OCI-LY7 (cell line): ENCODE measurements at places on chromosomes 5 and 9.

GRCh38 chr9:108383796-108384195, 472.0 kb downstream of the ACTL7B start:
- no peak for DNase-seq

- no peak for DNase-seq
Observed at GRCh38 chr5:93519740-93520139, 61.3 kb downstream of the NR2F1-AS1 start.

DNA sequence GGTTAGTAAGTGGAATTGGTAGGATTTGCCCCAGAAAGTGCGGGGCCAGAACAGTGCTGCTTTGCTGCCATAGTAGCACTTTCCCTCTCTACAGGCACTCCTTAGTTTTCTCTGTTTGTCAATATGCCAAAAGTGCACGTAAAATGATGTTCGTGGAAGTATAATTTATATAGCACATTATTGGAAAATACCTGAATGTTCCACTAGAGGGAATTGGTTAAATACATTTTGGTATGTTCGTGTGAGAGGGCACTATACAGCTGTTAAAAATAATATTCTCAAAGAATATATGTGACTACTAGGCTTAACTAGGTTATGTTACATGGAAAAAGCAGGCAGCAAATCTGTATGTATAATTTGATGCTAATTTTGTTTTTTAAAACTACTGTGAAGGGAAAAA, 184.0 kb upstream of the GDNF start:
- DNase-seq: no peak

DNA sequence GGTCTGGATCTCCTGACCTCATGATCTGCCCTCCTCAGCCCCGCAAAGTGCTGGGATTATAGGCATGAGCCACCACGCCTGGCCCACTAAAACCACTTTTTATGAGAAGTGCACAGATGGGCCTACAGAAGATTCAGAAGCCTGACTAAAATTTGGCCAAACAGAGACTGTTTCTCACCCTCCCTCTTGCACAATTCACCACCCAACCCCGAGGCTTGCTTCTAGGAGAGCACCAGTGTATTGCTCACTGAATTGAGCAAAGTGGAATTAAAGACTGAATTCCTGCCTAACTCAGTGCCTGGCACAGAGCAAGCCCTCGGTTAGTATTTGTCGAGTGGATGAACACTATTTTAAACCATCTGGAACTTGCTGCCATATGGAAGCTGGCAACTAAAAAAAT, 3.4 kb upstream of the DCTN4 start:
- DNase-seq: no peak

DNA sequence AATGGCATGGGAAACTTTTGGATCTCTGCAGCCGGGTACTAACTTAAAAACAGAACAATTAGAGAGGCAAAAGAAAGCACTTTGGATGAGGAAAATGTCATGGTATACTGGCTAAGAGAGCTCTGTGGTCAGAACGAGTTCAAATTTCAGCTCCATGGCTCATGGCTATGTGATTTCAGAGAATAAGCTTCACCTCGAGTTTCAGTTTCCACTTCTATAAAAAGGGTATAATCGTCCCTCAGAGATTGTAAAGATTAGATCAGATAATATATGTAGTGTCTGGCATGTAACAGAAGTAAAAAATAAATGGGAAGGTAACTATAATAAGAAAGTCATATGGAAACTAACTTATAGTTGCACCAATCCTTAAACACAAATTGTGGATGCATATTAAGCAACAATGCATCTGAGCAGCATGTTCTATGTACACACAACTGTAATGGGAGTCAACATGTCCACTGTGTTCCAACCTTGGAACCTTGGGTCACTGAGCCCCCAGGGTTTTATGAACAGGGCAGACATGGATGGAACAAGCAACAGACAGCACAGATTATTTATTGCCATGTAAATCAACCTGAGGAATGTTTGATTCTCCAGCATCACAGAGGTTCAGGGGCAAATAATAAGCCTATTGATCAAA, 145.4 kb downstream of the MAPKAP1 start:
- DNase-seq: peak; percentile 9

DNA sequence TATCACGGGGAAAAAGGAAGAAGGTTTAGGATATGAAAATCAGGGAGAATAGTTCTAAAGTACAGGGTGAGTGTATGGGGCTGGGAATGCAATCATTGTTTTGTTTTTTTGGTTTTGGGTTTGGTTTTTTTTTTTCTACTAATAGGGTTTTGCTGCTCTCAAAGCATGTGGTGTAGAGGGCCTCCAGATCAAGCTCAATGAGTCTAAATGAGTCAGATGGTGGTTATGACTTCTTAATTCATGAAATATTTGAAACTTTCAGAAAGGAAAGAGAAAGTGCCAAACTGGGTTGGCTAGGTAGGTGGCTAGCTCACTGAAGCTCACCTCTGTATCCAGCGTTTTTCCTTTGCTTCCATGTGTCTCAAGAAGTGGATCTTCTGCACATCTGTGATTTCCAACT, 10.7 kb downstream of the OR1L8 start:
- DNase-seq: no peak

DNA sequence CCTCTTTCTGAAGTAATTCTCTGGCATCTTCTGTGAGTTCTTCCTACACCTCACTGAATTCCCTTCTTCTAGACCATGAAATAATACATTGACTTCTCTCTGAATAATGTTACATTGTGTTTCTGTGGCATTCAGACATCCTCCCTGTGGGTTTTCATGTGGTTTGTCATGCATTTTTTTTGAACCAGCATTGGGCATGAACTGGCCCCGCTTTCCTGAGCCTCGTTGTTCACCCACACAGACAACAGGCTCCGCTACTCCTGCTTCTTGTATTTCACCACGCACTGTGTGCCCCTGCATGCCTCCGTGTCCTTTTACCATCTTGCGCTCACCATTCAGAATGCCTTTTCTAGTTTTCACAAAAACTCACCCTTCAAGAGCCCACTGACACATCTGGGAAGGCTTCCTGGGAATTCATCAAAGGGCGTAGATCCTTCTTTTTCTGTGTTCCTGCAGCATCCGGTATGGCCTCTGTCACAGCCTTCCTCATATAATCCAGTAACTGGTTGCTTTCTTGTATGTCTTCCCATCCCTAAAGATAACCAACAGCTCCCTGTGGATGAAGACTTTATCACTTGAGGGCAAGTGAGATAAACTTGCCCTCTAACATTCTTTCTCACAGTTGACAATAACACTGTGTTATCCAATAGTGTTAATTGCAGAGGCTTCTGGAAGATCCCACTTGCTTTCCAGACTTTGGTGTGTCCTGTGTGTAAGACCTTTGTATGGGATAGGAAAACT, 51.5 kb upstream of the ADAMTSL1 start:
- DNase-seq: no peak

DNA sequence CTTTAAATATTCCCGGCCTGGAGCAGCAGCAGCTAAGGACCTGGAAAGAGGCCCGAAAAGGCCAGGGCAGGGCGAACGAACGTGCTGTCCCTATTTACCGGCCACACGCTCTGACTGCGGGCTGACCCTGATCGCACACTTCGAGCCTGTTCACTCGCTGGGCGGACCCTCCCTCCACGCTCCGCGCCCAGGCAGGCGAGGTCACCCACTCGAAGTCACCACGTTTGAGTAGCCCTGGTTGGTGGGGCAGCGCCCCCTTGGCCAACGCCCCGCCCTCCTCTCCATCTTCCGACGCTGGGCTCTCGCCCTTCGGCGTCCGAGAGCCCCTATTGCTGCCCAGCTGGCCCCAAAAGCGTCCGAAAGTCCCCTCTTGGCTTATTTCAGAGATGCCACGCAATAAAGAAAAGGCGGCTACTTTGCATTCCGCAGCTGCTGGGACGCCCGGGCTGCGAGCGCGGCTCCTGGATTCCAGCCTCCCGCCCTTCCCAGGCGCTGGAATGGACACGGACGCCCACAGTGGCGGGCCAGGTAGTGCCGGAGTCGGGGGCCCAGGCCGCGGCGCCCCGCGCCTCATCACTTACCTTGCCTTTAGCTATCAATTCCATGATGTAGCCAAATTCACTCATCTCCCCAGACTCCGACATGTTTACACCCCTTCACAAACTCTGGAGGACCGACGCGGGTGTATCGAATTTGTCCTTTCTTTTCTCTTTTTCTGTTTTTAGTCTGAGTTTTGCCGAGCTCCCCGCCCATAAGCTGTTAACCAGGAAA, 9.9 kb upstream of the TRIM36 start:
- no peak for DNase-seq

GRCh38 chr5:16934123-16934522, 2.0 kb downstream of the MYO10 start:
- DNase-seq: peak; percentile 59

- peak; percentile 61 for DNase-seq
Observed at GRCh38 chr9:114291064-114291474, 31.8 kb upstream of the ORM1 start.

DNA sequence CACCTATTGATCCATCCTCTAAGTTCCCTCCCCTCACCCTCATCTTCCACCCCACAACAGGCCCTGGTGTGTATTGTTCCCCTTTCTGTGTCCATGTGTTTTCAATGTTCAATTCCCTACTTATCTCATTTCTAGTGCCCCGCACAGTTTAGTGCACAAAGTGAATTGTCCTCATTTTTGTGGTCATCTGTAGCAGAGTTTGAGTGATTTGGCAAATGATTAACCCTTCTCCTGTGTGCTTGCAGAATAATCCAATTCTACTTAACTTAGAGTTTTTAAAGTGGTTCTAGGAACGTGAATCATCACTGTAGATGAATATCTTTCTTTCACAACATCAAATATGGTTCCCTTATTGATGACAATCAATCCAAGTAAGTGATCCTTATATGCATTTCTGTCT, 6.3 kb upstream of the HAPLN1 start:
- DNase-seq: no peak

DNA sequence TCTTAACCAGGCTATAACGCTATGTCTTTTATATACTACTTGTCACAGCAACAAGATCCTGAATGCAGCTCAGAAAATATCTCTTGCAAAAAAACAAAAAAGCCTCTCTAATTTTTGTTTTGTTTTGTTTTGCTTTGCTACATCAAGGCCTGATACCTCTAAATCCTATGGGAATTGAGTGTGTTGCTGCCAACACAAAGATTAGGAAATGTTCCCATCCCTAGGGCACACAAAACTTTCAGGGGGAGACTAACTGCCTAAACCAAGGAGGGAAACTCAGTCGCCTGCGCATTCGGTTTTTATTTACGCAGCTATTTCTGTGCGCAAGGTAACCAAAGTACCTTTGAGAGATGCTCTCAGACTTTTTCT, 1.7 kb downstream of the SSBP2 start:
- no peak for DNase-seq

GRCh38 chr5:133155326-133155969, 103.6 kb downstream of the HSPA4 start:
- DNase-seq: no peak

DNA sequence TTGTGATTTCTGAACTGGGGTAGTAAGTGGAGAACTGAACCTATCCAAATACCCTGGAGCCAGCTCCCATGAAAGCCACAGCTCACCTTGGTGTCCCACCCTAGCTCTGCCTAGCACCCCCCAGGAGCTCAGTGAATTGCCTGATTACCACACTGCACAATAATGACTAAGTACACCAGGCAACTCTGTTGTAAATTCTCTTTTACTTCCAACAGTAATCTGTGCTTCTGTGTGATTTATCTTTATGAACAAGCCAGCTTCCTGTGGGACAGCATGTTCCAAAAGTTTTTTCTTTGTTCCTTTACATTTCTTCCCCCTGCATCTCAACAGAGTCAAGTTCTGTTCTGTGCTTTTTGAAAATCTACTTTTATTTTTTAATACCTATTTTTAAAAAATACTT, 22.1 kb upstream of the GRPEL2 start:
- no peak for DNase-seq

DNA sequence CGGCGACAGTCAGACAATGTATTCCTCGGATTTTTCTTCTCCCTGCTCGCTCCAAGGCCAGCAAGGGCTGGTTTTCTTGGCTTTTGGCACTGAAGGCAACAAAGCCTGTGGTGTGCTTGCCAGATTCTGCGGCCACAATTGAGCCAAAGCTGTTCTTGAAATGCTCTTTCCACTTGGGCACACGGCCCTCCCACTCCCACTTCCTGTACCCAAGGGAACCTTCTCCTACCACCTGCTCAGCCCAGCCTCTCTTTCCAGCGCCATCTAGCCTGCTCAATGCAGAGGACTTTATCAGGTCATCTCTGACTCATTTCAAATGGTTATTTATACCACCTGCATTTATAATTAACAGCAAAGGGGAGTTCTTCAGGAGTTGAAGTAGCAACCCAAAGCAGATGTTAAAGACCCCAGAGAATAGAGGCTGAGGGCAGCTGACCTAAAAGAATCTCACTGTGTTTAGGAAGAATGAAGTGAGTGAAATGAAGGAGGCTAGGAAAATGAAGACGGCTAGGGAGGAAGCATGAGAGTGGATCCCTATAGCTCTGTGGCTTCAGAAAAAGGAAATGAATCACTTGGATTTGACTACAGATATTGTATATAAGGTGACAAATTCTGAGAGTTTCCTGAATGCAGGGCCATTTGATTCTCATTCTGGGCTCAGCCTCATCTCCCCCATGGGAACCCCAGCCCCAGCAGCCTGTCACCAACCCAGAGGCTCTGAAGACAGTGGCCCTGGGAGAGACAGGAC, 439.0 kb downstream of the ENC1 start:
- no peak for DNase-seq

- no peak for DNase-seq
Observed at GRCh38 chr5:76863001-76863400, 13.2 kb downstream of the S100Z start.

DNA sequence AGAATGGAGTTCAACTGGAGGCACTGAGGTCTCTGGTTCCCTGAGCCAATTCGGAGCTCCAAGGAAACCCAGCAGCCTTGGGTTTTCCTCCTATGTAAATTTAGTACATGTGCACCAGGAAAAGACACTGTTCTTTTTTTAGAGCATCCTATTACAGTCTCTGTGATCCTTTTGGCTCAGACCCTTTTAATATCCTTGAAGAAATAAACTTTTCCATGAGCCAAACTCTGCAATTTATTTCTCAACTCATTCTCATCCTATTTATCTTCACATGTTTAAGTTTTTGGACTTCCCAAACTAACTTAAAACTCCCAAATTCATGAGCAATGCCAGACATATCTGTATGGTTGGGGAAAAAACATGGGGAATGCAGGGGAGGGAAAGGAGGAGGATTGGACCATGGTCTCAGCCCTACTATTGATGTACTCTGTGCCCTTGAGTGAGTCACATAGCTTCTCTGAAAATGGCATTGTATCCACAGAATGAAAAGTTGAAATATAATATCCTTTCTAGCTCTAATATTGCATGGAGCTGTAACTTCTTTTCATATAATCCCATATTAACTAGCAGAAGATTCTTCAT, 76.6 kb downstream of the PAPPA start:
- no peak for DNase-seq

GRCh38 chr9:133127340-133127981, 6.4 kb upstream of the RALGDS start:
- no peak for DNase-seq

DNA sequence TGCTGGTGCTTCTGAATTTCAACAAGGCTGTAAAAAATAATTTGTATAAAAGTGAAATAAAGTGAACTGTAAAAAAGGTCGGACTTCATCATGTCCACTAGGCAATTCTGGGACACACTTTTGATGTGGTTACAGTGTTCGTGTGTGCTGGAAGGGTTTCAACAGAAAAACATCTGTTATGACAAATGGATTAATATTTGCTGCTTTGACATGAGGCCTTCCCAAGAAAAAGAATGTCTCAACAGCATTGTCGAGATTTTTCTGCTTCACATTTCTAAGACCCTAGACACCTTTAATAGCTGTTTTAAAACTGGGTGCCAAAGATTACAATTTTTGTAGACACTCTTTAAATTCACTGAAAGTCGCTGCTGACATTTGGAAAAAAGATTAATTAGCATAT, 216.6 kb downstream of the SLC12A2 start:
- no peak for DNase-seq
